ENCODE measurements at places on chromosomes 1 and 21. TPM values are rescaled to one million over a fixed set of nuclear protein-coding genes. Genes with fewer than 3 reads are reported as not detected.

SLC44A3 gene
- total RNA-seq, result 10.9 TPM

SERTAD4 gene
- total RNA-seq, result 2.4 TPM

ADGRB2 gene
- 3.8 TPM for total RNA-seq

CRYAA gene
- not detected for total RNA-seq

PHLDA3 gene
- 55.0 TPM for total RNA-seq

PPIAL4G gene
- not detected for total RNA-seq

FBXO2 gene
- total RNA-seq, result 3.0 TPM

DISP1 gene
- total RNA-seq, result 8.8 TPM

Measured in posterior vena cava (tissue), 2 donors.